ENCODE measurements at places on chromosomes 16 and 17. TPM values are rescaled to one million over a fixed set of nuclear protein-coding genes. Genes with fewer than 3 reads are reported as not detected.
A peak's percentile ranks its signal among the peaks of the same experiment; 100 is the strongest.

DNA sequence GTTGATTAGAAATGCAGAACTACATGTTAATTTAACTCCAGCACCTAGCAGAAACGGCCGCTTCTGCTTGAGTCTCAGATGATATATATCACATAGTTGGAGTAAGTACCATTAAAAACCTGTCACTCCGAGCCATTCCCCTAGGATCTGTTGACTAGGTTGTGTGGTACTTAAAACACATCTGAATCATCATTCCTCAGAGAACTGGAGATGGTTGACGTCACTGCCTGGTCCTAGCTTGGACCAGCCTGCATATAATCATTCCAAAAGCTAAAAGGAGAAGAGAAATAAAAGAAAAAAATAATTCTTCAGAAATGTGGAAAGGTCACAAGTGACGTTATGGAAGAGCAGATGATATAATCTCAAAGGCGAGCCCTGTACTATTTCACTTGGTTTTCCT, 31.3 kb upstream of the RASL10B start:
- DNase-seq: no peak

DNA sequence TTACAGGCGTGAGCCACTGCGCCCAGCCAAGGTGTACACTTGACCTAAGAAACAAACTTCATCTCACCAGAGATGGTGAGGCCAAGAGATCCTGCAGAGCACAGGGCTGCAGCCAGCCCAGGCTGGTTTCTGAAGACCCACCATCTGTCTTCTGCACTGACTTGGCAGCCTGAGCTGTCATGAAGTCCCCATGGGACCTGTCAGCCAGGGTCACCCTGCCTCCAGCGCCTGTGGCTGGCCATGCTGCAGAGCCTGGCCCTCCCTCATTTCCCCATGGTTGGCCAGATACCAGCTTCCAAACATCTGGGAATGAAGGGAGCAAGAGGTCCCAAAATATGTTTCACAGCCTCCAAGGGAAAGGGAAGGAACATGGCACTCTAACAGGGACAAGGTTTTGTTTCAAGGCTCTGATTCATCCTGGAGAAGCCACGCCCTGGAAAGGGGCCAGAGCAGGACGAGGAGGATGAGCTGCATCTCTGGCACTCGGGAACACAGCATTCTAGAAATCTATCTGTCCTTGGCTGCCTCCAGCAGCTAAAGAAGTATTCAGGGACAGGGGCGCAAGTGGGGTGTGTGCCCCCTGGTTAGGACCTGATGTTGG, 45.3 kb downstream of the DDX19A start:
- DNase-seq: peak; percentile 59

DNA sequence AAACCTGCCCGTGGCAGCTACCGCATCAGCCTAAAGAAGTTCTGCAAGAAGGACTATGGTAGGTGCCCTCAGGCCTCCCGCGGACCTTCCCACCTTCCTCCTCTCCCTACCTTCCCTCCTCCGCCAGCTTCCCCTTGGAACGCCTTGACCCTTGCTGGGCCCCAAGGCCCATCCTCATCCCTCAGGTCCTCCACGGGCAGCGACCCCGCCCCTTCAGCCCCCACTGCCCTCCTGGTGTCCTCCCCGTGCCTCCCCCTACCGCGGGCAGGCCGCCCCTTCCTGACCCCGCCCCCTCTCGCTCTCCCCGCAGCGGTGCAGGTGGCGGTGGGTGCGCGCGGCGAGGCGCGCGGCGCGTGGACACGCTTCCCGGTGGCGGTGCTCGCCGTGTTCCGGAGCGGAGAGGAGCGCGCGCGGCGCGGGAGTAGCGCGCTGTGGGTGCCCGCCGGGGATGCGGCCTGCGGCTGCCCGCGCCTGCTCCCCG, 1.4 kb upstream of the TBC1D24 start:
- DNase-seq: no peak

GRCh38 chr17:82687375-82687861, 11.1 kb downstream of the RAB40B start:
- DNase-seq: no peak

Gene PIPOX
- total RNA-seq: 0.91 TPM

GRCh38 chr17:11284811-11285210, 43.8 kb downstream of the SHISA6 start:
- no peak for DNase-seq

GRCh38 chr16:86598607-86599565, 20.5 kb downstream of the FOXL1 start:
- no peak for DNase-seq

- DNase-seq: peak; percentile 88
Measured at GRCh38 chr17:50151937-50152547, 1.6 kb upstream of the PPP1R9B start.

Gene APPBP2
- 23.4 TPM for total RNA-seq

DNA sequence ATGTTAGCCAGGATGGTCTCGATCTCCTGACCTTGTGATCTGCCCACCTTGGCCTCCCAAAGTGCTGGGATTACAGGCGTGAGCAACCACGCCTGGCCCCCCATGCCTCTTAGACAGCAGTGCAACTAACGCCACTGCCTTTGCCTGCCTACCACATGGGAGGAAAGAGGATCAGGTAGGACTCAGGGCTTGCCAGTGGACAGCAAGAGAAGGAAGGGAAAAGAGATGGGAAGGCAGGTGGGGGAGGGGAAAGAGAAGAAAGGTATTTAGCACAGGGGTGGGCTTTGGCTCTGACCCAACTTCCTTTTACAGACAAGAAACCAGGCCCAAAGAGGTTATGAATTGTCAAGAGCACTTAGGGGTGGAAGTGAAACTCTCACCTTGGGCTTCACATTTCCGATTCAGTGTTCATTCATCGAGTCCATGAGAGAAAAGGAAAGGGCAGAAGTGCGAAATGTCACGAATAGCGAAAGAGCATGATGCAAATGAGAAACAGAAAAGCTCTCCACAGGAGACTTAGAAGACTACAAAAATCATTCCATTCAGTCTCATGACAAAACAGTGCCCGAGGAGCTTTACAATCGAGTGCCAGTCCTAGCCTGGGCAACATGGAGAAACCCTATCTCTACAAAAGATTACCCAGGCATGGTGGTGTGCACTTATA, 36.4 kb downstream of the CDK5R1 start:
- DNase-seq: no peak

Gene LGALS9
- total RNA-seq: 32.2 TPM

DNA sequence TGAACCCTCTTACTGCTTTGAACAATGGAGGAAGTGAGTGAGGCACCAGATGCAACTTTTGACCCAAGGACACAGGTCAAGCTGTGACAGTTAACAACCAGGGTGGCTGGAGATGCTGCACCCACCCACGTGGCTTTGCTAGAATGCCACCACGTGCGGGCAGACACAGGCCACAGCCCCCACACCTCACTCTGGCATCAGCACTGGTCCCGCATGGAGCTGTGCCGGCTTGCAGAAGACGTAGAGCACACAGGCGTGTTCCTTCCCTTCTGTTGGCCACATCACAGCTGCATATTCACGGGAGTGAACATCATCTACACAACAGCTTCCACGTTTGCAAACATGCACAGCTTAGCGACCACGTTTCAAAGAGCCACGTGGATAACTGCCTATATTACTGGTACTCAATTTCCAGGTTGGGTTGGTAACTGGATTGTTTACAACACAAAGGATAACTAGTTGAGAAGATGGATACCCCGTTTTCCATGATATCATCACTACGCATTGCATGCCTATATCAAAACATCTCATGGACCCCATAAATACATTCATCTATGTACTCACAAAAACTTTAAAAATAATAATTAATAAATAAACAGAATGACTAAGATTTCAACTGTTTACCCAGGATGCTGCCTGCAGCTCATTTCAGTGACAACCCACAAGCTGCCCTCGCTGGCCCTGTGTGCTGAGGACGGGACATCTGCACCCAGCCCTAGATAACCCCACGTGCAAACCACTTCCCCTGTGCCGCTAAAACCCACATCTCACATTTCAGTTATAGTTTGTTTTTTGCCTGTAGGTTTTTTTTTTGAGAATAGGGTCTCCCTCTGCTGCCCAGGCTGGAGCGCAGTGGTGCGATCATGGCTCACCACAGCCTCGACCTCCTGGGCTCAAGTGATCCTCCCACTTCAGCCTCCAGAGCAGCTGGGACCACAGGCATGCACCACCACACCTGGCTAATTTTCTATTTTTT, 132.0 kb downstream of the ANKRD11 start:
- no peak for DNase-seq

Gene AGRP
- total RNA-seq: not detected

GRCh38 chr17:5665164-5665563, 80.9 kb upstream of the NLRP1 start:
- no peak for DNase-seq

GRCh38 chr17:57955183-57955931, at the start of gene CUEDC1:
CUEDC1 (minus strand) TSS chr17:57955412; CDS start chr17:57885564, 69,848 bp downstream.
- DNase-seq: peak; percentile 85

Gene CD300A
- total RNA-seq: 2.9 TPM

GRCh38 chr17:80790021-80790765, 201.4 kb upstream of the CHMP6 start:
- no peak for DNase-seq

Gene KRT12
- total RNA-seq: not detected

Gene P3H4
- 13.8 TPM for total RNA-seq

- DNase-seq: peak; percentile 75
Measured at GRCh38 chr16:11396241-11397048, 51.2 kb downstream of the RMI2 start.

GRCh38 chr17:70855401-70856054, 686.2 kb downstream of the KCNJ2 start:
- no peak for DNase-seq

Gene KRT36
- total RNA-seq: not detected

GRCh38 chr16:71883168-71883848, 674 bp downstream of the ZNF821 start:
- DNase-seq: peak; percentile 52

GRCh38 chr16:12729448-12729847, 74.2 kb downstream of the CPPED1 start:
- DNase-seq: no peak

Gene RCVRN
- not detected for total RNA-seq

DNA sequence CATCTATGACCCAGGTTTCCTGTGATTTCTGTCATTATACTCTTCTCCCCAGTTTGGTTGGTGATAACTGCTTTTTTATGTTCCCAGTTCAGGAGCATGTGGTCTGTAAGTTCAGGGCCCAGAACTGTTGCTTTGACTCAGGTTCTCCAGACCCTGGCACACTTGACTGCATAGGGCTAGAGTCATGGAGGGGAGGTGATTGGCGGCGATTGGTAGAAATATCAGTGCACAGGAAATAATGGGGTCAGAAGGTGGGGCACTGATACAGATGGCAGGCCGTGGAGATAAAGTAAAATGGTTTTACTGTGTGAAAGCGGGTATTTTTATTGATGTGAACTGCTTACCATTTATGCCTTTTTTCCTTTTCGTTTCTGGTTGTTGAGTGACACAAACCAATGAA, 28.7 kb downstream of the TAC4 start:
- no peak for DNase-seq

DNA sequence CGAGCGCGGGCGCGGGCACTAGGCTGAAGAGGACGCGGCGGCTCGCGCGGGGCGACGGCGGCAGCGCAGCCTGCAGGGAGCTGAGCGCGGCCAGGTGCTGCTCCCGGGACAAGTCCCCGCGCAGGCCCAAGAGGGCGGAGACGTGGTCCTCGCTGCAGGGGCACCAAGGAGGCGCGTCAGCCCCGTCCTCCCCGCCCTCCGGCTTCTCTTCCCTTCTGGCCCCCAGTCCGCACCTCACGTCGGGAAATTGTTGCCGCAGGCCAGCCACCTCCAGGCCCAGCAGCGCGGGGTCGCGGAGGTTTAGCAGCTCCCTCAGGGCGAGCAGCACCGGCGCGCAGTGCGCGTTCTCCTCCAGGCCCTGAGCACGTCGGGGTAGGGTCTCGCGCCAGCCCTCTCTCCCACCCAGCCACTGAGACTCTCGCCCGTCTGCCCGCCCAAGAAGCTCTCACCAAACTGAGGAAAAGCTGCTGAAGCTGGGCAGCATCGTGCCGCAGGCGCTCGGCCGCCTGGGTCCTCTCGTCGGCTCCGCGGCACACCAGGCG, 761 bp upstream of the MATCAP1 start:
- no peak for DNase-seq

Gene SOST
- total RNA-seq: not detected

DNA sequence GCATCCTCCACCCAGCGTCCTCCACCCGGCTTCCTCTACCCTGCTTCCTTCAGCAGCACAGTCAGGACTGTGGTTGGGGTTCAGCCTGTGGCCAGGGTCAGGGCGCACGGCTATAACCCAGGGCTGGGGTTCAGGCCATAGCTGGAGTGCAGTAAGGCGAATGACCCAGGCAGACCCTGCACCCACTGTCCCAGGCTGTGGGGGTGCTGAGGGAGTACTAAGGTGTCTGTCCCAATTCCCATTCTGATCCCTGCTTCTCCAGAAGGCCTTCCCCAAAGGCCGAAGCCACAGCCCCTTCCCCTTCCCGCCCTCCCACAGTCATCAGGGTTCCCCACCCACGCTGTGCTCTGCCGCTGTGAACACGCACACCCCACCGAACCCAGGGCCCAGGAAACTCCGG, 12.4 kb downstream of the EMC6 start:
- DNase-seq: no peak

DNA sequence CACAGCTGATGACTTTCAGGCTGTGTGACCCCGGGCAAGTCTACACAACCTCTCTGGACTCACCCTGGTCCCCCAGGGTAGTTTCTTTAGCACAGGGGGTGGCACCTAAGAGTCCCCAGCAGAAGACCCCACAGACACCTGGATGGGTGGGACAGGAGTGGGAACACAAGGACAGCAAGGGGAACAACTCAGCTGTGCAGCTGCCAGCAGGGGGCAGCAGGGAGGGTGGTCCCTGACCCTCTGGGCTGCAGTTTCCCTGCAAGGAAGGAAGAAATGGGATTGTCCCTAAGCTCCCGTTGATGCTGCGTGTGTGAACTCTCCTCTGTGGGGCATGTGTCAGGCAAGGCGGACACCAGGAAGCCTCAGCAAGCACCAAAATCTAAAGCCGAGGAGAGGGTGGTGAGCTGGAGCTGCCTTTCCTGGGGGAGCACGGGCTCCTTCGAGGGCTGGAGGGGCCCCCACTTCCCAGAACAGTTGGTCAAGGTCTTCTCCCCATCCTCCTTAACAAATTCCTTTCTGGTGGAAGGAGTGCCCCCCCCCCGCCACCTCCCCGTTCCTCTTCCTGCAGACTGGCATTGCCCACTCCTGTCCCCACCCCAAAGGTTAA, 24.1 kb upstream of the CDH5 start:
- DNase-seq: no peak

DNA sequence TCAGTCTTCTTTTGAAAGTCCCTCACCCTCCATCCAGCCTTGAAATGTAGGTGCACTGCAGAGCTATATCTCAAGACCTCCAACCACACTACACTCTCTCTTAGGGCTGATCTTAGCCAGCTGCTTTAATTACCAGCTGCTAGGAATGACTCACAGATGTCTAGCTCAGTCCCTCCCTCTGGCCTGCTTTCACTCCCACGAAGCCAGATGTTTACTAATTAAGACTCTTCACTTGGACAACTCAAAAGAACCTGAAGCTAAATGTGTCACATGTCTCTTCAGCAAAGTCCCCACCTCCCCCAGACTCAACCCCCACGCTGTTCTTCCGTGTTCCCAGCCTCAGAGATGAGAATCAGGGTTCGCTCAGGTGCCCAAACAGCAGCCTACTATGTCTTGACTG, 2.6 kb downstream of the GTF3C1 start:
- DNase-seq: no peak

GRCh38 chr16:28876973-28877654, 1.2 kb upstream of the ATP2A1 start:
- no peak for DNase-seq
